ENCODE measurements at places on chromosomes 5 and 9.

- no peaks in the 10 kb centered on the region for H3K27me3 ChIP-seq
- no peak for DNase-seq
- H3K36me3 ChIP-seq: no peaks in the 10 kb centered on the region
- H3K27ac ChIP-seq: no peak overlapping the region
- no peaks in the 10 kb centered on the region for H3K4me1 ChIP-seq
- no peak overlapping the region for H3K4me3 ChIP-seq
Measured at GRCh38 chr5:131296213-131296672, 32.4 kb downstream of the CDC42SE2 start.

- H3K27me3 ChIP-seq: no peaks in the 10 kb centered on the region
- H3K27ac ChIP-seq: no peak overlapping the region
- H3K36me3 ChIP-seq: no peaks in the 10 kb centered on the region
- DNase-seq: no peak
Measured at GRCh38 chr5:181028032-181028819, 11.8 kb upstream of the BTNL9 start.

DNA sequence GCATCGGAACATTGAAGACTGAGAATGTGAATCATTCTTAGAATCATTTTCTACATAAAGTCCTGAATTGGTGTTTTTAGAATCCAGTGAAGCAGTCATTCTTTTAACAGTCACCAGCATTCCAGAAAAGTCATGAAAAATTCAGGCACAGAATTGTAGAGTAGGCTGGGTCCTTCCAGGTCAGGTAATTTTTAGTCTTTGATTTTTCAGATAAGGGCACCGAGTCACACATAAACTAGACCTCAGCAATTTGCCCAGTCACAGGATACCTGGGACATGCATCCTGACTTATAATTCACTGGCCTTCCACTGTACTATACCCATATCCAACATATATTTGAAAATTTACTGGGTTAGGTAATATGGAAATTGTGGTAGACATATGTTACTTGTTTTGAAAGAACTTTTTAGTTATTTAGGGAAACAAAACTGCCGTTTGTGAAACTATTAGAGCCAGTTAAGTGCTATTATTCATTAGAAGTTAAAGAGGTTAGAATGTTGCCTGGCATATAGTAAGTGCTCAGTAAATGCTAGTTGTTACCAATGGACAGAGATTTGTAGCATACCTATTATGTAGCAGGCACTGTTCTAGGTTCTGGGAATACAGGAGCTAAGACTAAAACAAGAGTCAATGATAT is 10.9 kb downstream of the MAN2A1 start:
- DNase-seq: no peak
- H3K4me1 ChIP-seq: no peaks in the 10 kb centered on the region
- H3K4me3 ChIP-seq: no peak overlapping the region
- no peak overlapping the region for H3K27ac ChIP-seq

GRCh38 chr9:134055981-134056461 is 11.8 kb downstream of the BRD3 start:
- H3K4me1 ChIP-seq: no peaks in the 10 kb centered on the region
- H3K4me3 ChIP-seq: no peak overlapping the region
- peak; percentile 44 for DNase-seq

DNA sequence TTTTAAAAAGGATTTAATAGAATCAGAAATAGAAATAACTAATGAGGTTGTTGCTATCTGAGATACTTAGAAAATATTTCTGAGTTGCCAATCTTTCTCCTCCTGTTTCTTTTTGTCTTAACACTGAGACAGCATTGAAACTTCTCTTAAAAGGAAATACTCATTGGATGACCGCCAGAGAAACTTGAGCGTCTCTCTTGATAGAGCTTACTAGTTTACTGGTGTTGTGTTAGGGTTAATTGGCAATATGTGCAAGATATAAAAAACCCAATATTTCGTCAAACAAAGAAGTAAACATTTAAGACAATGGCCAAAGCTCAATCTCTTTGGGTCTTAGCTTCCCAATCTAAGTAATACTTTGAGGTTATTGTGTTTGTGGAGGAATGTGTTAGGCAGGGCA is 176.4 kb upstream of the CHD1 start:
- no peaks in the 10 kb centered on the region for H3K4me1 ChIP-seq
- H3K4me3 ChIP-seq: no peak overlapping the region
- no peak for DNase-seq
- no peaks in the 10 kb centered on the region for H3K27me3 ChIP-seq
- no peaks in the 10 kb centered on the region for H3K36me3 ChIP-seq

- H3K4me1 ChIP-seq: no peaks in the 10 kb centered on the region
- no peak for DNase-seq
- H3K27ac ChIP-seq: no peak overlapping the region
- H3K27me3 ChIP-seq: no peaks in the 10 kb centered on the region
- no peaks in the 10 kb centered on the region for H3K36me3 ChIP-seq
Measured at GRCh38 chr5:23571059-23571458, 63.6 kb downstream of the PRDM9 start.

DNA sequence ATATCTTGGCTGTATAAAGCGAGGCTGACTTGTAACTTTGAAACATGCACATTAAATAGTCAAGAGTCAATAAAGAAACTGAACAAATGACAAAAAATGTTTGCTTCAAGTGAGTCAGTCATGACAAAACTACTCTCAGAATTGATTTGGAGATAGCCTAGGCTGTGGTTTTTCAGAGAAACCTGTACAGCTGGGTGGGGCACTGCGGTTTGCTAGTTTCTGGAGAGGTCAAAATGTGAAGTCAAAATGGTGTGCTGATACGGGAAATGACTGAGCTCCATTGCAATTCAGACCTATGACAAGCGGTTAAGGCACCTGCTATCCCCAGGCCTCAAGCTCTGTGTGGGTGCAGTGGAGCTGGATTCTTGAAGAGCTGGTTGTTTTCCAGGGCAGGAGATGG is 10.3 kb upstream of the CD180 start:
- no peak overlapping the region for H3K4me3 ChIP-seq
- peak; percentile 72 for DNase-seq
- peaks cover 5% of the 10 kb centered on the region for H3K4me1 ChIP-seq
- H3K27me3 ChIP-seq: no peaks in the 10 kb centered on the region

GRCh38 chr9:114606597-114607207 is 4.4 kb upstream of the TMEM268 start:
- H3K4me3 ChIP-seq: no peak overlapping the region
- H3K4me1 ChIP-seq: peaks cover 3% of the 10 kb centered on the region
- H3K27me3 ChIP-seq: no peaks in the 10 kb centered on the region
- no peaks in the 10 kb centered on the region for H3K36me3 ChIP-seq

DNA sequence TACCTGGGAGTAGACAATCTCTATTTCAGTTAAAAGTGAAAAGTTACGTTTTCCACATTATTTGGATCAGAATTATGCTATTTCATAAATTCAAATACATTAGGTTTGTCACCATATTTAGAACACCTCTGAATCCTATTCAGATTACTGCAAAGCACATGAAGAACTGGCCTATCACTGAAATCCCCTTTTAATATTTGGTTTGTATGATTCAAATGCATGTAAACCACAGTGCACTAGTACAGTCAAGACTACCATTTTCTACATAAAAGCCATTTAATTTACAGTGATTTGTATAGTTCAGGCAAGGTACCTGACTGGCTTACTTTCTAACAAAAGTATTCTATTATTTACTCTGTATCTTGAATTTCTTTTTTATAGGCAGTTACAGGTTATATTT is 212.5 kb downstream of the MEF2C start:
- no peak overlapping the region for H3K4me3 ChIP-seq
- no peak overlapping the region for H3K27ac ChIP-seq
- no peaks in the 10 kb centered on the region for H3K4me1 ChIP-seq

DNA sequence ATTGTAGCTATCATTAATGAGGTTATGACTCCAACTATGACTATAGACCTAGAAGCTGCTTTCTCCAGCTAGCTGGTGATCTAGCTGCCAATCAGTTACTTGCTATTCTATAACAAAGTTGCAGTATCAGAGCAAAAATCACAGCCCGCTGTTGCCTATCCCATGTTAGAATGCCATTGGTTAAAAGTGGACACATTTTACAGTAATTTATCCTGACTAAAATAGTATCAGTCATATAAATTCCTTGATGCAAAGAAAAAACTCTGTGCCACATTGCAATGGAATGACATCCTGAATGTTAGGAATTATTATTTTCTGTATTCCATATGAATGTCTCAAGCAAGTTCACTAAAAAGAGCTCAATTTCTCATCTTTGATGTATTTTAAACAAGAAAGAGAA is 626.5 kb downstream of the PDE4D start:
- no peak overlapping the region for H3K4me3 ChIP-seq
- H3K36me3 ChIP-seq: no peaks in the 10 kb centered on the region
- no peaks in the 10 kb centered on the region for H3K27me3 ChIP-seq

DNA sequence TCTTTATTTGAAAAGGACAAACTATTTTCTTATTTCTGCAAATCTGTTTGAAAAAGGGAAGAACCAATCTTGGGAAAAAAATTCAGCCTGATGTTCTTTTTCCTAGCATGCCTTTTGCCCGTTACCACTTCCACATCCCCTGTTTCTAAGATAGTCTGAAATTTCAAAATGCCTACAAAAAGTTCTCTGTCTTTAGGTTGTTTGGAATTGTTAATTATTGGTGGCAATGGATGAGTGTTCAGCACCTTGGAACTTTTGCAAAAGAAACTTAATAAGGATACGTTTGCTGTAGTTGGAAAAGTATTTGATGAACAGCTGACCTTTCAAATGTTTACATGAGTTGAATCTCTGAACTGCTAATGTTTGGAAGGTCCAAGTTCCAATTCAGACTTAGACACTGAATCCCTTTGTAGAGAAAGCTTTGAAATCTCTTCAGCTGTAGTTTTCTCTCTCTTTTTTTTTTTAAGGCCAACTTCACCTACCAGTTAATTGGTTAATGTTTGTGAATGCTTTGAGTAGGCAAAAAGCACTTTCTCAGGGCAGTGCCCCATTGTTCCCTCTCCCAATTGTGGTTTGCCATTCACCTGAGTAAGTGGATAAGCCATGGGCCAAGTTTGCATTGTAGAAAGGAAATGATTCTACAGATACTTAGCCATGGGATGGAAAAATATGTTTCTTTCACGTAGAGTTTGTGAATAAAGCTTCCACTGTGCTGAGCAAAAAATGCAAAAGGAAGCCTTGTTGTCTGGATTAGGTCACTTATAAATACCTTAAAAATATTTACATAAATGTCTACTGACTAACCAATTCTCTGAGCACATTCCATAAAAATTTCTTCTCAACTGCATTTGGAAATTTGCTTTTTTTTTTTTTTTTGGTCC is 156.4 kb upstream of the ELL2 start:
- no peak for DNase-seq
- no peaks in the 10 kb centered on the region for H3K36me3 ChIP-seq
- H3K27me3 ChIP-seq: no peaks in the 10 kb centered on the region
- H3K4me1 ChIP-seq: no peaks in the 10 kb centered on the region

GRCh38 chr5:1462358-1462757 is 17.1 kb upstream of the SLC6A3 start:
- DNase-seq: no peak
- no peaks in the 10 kb centered on the region for H3K27me3 ChIP-seq
- H3K4me3 ChIP-seq: no peak overlapping the region
- H3K36me3 ChIP-seq: peaks cover 7% of the 10 kb centered on the region
- H3K4me1 ChIP-seq: no peaks in the 10 kb centered on the region

GRCh38 chr9:121459513-121459912 is 40.1 kb downstream of the GGTA1 start:
- no peak overlapping the region for H3K4me3 ChIP-seq
- H3K36me3 ChIP-seq: no peaks in the 10 kb centered on the region
- H3K4me1 ChIP-seq: no peaks in the 10 kb centered on the region
- no peak for DNase-seq
- H3K27me3 ChIP-seq: no peaks in the 10 kb centered on the region

DNA sequence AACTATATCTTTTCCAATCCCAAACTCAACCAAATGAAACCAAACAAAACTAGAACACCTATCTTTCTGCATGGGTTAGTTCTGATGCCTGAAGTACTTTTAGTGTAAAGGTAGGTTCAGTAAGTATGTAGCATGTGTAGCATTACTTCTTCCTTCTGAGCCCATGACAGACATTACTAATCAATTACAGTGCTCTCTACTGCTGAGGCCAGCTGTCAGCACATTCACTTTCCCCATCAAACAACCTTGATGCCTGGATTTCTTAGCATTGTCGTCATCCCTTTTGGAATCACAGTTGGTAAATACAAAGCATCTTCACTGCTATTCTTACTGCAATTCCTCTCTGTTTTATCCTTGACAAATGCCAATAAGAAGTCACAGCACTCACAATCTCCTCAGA is 103.2 kb downstream of the PTTG1 start:
- no peaks in the 10 kb centered on the region for H3K4me1 ChIP-seq
- no peak for DNase-seq
- no peaks in the 10 kb centered on the region for H3K27me3 ChIP-seq
- H3K27ac ChIP-seq: no peak overlapping the region
- no peaks in the 10 kb centered on the region for H3K36me3 ChIP-seq

DNA sequence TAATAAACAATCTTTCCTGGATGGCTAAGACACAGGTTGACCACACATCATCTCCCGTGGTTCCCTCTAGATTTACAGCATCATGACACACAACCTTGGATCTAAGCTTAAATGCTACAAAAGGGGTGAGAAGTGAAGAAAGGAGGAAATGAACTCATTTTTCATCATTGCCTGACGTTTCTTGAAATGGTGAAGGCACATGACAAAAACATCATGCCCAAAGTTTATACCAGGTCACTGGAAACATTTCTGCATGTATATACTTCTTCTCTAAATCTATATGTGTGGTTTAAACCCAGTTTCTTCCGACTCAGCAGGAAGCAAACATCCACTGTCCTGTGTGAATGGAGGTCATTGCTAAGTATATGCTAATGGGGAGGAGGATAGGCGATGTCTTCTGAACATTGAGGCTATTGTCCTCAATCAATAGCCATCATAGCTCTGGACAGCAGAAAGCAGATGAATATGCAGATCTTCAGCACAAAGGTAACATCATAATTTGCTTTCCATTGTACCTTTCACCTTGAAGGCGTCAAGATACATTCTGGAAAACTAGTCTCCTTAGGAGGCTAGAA is 137.4 kb downstream of the MED27 start:
- H3K4me1 ChIP-seq: no peaks in the 10 kb centered on the region
- no peak overlapping the region for H3K27ac ChIP-seq
- H3K36me3 ChIP-seq: no peaks in the 10 kb centered on the region
- no peak overlapping the region for H3K4me3 ChIP-seq
- H3K27me3 ChIP-seq: no peaks in the 10 kb centered on the region

DNA sequence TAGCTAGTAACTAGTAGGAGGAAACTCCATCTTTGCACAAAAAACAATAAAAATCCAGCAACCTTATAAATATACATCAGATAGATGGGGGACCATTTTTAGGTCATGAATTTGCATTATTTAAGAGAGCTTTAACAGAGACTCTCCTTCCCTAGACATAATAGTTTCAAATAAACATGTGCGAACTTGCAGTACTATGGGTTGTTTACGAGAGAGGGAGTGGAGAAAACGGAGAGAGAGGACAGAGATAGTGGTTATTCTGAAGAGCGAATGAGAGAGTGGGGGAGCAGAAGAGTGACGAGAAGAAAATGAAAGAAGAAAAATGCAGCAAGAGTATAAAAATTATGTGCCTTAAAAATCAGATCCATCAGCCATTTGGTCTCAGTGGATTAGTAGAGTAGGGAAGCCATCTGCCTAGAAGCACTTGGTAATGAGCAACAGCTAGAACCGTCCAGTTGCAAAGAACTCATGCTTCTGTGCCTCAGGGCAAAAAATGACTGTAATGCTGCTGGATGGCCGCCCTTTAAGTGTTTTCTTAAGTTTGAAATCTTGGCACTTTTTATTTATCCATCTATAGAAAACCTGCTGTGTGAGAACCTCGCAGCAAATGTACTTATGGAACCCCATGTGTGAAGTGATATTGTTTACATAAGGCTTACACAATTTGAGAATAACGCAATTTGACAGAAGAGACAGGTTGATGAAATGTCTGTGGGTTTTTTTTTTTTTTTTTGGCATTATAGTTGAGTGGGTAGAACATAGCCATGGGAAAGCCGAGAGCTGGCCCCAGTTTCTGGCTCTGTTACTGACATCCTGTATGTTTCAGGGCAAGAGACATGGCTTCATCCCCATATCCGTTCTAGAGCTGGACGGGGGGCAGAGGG is 95.6 kb upstream of the ZNF608 start:
- no peak overlapping the region for H3K27ac ChIP-seq
- no peaks in the 10 kb centered on the region for H3K4me1 ChIP-seq
- H3K27me3 ChIP-seq: no peaks in the 10 kb centered on the region
